ENCODE measurements at places on chromosomes 3 and 15.

DNA sequence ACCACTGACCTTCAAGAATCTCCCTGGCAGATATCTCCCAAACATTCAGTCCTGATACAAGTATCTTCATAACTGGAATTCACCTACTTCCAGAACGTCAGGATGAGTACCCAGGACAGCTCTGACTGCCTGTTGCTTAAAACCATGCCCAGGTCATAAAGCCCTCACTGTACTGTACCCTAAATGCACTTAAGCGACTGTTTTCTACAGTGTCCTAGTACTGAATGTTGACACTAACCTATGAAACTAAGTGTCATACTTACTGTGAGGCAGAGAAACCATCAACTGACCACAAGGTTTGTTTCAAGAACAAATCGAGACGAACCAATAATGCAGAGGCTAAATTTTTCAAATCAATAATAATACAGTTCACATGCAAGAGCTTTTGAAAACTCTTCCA is 178.7 kb upstream of the NSMCE3 start:
- no peak for DNase-seq

- no peak for DNase-seq
Observed at GRCh38 chr15:44490622-44491021, 46.3 kb upstream of the EIF3J start.

- no peak for DNase-seq
Observed at GRCh38 chr15:62392376-62392775, 227.3 kb upstream of the C2CD4B start.

- DNase-seq, result no peak
Observed at GRCh38 chr3:125641891-125642290, 46.6 kb upstream of the OSBPL11 start.

DNA sequence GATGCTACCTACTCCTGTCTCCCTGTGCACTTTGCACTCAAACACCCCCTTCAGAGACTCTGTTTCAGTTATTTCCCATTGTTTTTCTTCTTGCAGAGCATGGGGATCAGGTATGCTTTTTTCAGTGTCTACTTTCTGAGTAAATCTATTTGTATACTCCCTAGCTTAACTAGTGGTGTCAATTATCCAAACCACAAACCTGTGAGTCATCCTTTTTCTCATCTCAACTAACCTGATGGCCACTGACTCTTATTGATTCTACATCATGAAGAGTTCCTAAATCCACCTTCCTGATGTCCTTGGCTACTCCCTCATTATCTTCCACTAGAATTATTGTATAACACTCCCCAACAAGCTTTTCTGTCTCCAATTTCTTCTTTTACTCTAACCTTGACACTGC is 68.0 kb downstream of the DIPK2A start:
- DNase-seq, result no peak

DNA sequence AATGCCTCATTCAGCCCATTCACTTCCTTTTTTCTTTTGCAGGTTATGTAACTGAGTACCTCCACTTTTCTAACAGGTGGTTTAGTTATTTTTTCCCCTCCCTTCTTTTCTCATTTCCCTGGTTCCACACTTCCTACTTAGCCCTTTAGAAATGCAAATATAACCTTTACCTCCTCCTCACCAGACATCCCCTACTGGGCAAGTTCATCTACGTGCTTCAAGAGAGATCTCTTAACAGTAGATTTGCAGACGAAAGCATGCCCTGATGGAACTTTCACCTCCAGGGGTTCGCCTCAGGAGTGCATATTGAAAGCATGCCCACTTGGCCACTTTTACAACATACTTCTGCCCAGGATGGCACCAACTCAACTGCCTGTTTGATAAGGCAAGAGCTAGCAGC is 314.1 kb upstream of the LRRC3B start:
- no peak for DNase-seq

GRCh38 chr3:54850484-54851018 is 77.3 kb downstream of the LRTM1 start:
- DNase-seq, result no peak

DNA sequence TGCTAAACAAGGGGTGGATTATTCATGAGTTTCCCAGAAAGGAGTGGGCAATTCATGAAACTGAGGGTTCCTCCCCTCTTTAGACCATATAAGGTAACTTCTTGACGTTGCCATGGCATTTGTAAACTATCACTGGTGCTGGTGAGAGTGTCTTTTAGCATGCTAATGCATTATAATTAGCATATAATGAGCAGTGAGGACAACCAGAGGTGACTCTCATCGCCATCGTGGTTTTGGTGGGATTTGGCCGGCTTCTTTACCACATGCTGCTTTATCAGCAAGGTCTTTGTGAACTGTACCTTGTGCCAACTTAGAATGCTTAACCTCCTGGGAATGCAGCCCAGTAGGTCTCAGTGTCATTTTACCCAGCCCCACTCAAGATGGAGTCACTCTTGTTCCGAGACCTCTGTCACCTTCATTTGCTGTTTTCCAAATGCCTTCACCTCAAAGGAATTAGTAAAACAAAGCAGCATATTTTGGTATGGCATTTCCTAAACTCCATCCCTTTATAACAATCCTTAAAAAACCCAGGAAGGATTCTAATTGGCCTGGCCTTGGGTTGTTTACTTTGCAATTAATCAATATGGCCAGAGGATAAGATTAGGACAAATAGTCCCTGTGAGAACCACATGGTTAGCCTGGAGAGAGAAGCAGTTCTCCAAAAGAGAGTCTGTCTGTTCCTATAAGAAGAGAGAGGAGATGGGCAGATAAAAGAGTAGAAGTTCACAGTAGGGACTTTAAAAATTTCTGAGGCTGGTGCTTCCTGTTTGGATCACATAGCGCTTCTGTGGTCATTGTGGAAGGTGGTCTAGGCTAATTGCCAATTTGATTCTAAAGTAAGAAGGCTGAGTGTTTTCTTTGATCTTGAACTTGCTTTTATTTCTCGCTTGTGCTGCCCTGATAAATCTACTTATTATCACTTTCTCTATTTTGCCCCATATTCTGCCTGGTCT is 155.2 kb upstream of the EOMES start:
- DNase-seq, result no peak

GRCh38 chr3:74267588-74268184 is 346.8 kb downstream of the CNTN3 start:
- peak; percentile 9 for DNase-seq
